Activated T-cell treated with anti-CD3 and anti-CD28 coated beads for 4 hours (primary cell): ENCODE measurements at places on chromosomes 11 and 22.

- no peak for DNase-seq
Measured at GRCh38 chr22:42289671-42290541, 19.5 kb upstream of the TCF20 start.

- no peak for DNase-seq
Measured at GRCh38 chr22:47236718-47237117, 474.3 kb downstream of the TBC1D22A start.

- peak; percentile 68 for DNase-seq
Measured at GRCh38 chr11:9663699-9664275, at the start of gene SWAP70. SWAP70 (plus strand) TSS chr11:9664077; CDS start chr11:9664180, 103 bp downstream.

DNA sequence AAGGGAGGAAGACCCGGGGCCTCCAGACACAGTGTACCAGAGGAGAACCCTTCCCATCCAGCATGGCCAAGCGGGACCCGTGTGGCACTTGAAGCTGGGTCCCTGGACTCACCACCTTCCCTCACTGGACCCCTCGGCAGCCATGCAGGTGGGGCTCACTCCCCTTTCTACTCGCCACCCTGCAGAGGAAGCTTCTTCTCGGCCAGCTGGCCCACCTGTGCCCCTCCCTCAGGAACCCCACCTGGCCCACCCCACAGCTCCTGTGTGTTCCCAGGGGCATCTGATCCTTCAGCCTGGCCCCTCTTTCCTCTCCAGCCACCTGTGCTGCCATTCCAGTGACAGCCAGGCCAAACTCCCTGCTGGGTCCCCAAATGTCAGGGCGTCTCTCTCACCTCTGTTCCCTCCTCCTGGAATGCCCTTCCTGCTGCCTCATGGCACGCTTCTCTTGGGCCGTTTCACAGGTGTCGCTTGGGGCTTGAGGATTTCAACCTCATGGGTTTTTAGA, 38.0 kb downstream of the IGF2 start:
- no peak for DNase-seq

GRCh38 chr22:44263547-44263946, 49.2 kb downstream of the SHISAL1 start:
- no peak for DNase-seq

GRCh38 chr11:15640318-15640717, 525.6 kb downstream of the INSC start:
- no peak for DNase-seq

- no peak for DNase-seq
Measured at GRCh38 chr22:48943567-48944432, 883.9 kb downstream of the BRD1 start.

GRCh38 chr22:41779929-41780505, 20.5 kb upstream of the CCDC134 start:
- no peak for DNase-seq

GRCh38 chr11:124717786-124718651, 21.7 kb upstream of the NRGN start:
- DNase-seq = no peak

- DNase-seq = no peak
Measured at GRCh38 chr11:17401316-17401715, 12.9 kb upstream of the KCNJ11 start.

DNA sequence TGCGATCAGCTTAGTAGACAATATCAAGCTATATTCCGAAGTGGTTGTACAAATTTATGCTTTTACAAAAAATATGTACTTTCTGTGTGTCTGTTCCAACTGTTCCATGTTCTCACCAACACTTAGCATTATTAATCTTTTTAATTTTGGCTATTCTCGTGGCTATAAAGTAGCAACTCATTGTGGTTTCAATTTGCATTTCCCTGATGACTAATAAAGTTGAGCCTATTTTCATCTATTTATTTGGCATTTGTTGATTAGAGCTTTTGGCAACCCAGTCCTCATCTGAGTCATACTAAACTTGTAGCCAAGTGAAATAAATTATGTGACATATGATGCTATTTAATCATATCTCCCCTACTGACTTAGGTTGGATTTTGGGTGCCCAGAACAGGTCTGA, 115.9 kb downstream of the FBXO7 start:
- DNase-seq = no peak

GRCh38 chr11:32434356-32435151, 785 bp downstream of the WT1 start:
- DNase-seq = no peak

- no peak for DNase-seq
Measured at GRCh38 chr11:128604723-128605122, 17.4 kb upstream of the ETS1 start.
